Activated T-cell treated with anti-CD3 and anti-CD28 coated beads, Interleukin-2, amount 50 U/mL, for 48 hours (primary cell): ENCODE measurements at places on chromosomes 5 and 9.

DNA sequence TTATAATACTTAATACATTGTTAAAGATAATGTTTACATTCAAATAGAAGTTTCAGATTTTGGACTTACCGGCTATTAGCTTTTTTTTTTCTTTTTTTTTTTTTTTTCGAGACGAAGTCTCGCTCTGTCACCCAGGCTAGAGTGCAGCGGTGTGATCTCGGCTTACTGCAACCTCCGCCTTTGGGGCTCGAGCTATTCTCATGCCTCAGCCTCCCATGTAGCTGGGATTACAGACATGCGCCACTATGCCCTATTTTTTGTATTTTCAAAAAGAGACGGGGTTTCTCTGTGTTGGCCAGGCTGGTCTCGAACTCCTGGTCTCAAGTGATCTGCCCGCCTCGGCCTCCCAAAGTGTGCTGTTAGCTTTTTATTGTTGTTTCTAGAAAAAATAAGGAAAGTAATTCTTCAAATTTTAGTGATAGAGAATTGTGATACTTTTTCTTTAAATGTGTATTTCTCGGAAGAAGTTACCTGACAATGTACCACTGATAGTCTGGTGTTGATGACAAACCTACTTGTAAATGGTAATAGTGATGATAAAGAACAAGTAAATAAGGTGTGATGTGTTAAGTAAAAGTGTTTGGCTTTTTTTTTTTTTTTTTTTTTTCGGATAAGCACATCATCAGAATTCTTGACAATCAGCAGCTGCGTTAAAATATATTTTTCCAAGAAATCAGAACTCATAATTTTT is 2.7 kb downstream of the CDC42SE2 start:
- no peak for DNase-seq

DNA sequence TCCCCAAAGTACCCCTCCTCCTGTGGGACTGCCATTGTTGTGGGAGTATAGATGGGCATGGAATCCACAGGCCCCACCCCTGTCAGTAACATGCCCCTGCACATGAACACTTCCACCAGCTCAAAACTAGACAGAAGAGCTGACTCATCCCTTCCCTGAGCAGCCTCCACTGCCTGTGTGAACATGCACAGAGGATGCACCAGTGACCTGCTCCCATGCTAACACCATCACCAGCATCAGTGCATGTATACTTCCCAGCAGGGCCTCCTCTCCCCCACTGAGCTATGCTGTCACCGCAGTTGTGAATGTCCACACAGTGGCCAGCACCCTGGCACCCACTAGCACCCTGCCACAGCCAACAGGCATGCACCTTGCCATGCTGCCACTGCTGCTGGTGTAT is 939.8 kb downstream of the EFNA5 start:
- DNase-seq = no peak

GRCh38 chr9:91978740-91979414 is 28.8 kb upstream of the ROR2 start:
- DNase-seq = no peak

DNA sequence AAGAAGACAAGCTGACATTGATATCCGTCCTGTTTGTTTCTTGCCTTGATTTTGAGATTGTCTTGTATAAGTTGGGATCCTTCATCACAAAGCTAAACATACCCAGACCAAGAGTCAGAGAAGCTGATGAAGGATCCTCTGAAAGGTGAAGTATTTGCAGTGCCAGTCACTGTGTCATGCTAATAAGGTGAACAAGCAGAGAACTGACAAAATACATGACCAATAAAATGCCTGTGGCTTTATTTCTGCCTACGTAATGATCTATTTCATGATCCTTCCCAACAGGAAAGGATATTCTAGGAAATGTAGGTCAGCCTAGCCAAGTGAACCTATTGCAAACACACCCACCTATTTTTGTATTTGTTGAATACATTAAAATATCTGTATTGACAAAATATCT is 351.3 kb upstream of the CDH9 start:
- no peak for DNase-seq

GRCh38 chr9:90830051-90830450 is 28.4 kb downstream of the SYK start:
- no peak for DNase-seq

DNA sequence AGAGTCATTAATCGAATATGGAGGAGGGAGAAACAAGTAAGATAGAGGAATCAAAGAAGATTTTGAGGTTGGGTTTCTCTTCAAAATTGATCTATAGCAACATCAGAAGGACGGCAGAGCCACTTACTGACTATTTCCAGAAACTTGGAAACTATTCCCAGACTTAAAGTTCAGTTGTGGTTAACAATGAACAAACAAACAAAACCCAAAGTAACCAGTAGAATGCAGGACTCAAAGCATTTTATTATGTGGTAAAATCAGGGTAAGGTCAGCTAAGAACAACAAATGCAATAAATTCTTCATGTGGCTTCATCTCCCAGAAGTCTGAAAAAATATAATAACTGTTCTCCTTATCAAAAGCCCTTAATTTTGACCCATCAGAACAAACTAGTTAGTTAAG is 54.9 kb upstream of the OSMR start:
- DNase-seq = no peak

GRCh38 chr5:2391021-2391420 is 360.5 kb downstream of the IRX2 start:
- no peak for DNase-seq

DNA sequence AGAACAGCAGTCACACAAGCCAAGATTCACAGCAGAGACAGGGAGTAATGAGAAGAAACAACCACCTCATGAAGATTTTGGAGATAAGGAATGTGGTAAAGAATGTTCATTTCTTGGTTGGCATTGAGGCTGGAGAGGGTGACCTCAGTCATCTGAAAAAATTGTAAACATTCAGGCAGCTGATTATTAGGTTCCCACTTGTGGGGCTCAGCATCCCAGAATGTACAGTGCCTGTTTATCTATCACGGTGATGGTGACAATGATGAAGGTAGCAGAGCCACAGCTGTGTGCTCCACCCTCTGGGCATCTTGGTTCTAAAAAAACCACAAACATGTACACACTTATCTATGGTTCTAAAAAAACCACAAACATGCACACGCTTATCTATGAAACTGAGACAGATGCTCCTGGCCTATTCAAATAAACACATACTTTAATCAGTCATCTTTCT is 143.9 kb upstream of the MOCS2 start:
- DNase-seq = no peak

DNA sequence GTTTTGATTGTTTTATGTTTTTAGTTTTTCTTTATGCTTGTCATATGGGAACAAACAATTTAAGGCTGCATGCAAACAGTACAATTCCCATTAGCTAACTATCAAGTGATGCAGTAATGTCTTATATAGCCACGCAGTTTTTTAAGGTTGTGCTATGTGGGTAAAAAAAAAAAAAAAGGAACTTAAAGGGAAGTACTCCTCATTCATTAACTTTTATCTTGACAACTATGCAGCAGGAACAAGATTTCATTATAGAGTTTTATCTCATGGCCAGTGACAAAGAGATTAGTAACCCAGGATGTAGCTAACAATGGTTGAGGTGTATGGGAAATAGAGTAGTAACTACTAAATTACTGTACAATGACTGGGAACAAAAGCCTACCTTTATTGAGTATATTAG is 1008.2 kb upstream of the CDH9 start:
- DNase-seq = no peak

GRCh38 chr9:81474792-81475191 is 214.6 kb downstream of the TLE1 start:
- no peak for DNase-seq

DNA sequence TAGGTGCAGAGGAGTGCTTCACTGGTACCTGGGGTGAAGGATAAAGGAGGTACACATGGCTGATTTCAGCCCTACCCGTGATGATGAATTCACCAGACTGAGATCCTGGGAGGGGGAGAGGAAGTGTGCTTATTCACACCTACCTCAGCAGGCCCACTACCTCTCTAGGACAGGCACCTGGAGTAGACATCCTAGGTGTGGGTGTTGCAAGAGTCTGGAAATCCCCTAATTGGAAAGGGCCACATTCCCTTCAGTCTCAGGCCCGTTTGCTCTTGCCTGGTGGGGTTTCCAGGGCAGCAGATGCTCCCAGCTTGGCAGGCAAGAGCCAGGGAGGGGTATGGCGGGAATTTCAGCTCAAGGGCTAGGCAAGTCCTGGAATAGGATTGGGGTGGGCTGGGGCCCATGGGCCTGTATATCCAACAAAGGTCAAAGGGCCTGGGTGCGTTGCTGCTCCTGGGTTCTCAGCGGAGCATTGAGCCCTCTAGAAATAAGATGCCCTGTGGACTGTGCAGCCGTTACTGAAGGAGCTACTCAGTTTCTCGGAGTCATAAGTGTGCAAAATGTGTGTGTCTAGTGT is 5.8 kb upstream of the CCL21 start:
- no peak for DNase-seq

DNA sequence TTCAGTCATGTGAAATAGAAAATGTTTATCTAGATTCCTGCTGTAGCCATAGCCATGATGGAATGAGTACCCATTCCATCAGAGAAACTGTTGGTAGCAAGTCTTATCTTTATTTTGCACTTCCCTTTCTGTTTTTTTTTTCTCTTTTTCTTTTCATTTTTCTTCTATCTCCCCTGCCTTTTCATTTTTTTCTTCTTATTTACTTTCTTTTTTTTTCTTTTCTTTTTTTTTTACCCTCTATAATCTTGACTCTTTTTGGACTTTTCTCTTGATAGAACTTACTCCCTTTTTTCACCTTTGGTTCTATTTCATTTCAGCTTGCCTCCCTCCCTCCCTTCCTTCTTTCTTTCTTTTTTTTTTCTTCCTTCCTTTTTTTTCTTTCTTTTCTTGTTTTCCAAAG is 15.4 kb downstream of the SLC25A46 start:
- no peak for DNase-seq

GRCh38 chr9:104802110-104802509 is 38.2 kb downstream of the NIPSNAP3B start:
- DNase-seq = no peak

DNA sequence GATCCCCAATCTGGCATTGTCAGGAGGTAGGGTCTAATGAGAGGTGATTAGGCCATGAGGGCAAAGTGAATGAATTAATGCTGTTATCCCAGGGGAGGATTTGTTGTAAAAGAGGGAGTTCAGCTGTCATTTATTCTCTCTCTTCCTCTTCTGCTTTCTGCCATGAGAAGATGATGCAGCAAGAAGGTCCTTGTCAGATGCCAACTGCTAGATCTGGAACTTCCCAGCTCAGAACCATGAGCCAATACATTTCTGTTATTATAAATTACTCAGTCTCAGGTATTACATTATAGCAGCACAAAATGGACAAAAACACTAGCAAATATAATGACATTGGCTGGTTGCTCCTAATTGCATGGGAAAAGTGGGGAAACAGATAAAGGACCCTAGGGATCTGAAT is 15.6 kb upstream of the BICD2 start:
- no peak for DNase-seq

DNA sequence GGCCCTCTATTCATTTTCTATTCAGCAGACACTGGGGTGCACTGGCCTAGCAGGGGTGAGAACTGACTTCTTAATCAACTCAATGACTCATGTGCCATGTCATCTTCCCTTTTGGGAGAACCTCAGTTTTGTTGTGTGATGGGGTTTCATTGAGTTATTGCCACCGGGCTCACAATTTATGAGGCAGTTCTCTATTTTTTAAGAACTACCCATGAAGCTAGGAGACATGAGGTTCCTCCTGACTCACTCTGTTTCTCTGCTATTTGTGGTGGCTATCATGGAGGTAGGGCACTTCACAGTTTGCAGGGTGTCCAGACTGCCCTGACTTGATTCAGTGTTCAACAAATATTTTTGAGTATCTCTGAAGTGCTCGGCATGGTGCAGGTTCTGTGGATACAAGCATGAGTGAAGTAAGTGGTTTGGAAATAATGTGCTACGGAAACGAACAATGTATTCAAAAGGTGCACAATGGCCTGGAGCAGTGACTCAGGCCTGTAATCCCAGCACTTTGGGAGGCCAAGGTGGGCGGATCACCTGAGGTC is 39.3 kb downstream of the SPARC start:
- no peak for DNase-seq

GRCh38 chr5:87121304-87122150 is 146.2 kb upstream of the RASA1 start:
- DNase-seq = no peak

- no peak for DNase-seq
Observed at GRCh38 chr9:125525921-125526631, 180.9 kb downstream of the MAPKAP1 start.

DNA sequence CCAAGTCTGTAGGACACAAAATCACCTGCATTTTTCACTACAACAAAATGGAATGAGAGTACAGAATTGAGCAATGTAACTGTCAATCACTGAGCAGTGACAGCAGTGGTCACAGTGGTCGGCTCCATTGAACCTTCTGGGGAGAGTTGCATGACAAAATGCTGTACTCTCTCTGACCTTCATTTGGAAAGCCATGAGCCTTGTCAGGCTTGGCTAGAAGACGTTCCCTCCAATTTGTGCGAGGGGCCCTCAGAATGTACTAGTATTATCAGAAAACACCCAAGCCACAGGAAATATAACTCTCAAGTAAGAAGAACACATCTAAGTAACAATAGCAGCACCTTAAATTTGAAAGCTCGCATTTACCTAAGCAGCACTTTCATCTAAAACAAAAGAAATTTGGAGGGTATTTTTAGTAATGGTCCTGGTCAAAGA is 425.6 kb upstream of the MEF2C start:
- no peak for DNase-seq

DNA sequence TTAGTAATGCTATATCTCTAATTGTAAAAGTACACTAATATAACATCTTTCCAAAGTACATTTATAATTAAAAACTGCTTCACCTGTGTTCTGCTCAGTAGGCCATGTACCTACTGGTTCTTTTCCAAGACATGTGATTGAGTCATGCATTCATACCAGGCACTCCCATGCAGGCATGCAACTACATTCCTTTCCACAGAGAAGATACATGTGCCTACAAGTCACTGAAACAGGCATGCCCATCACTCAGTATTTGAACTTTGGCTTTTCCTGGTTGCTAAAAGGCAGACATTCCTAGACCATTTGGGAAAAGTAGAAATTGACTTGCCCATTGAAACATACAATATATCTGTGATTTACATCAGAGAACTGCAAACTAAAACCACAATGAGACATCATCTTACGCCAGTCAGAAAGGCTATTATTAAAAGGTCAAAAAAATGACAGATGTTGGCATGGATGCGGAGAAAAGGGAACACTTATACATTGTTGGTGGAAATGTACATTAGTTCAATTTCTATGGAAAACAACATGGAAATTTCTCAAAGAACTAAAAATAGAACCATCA is 148.3 kb upstream of the MOCS2 start:
- no peak for DNase-seq

- DNase-seq = peak; percentile 45
Observed at GRCh38 chr5:56480078-56480704, 247.1 kb upstream of the ANKRD55 start.

DNA sequence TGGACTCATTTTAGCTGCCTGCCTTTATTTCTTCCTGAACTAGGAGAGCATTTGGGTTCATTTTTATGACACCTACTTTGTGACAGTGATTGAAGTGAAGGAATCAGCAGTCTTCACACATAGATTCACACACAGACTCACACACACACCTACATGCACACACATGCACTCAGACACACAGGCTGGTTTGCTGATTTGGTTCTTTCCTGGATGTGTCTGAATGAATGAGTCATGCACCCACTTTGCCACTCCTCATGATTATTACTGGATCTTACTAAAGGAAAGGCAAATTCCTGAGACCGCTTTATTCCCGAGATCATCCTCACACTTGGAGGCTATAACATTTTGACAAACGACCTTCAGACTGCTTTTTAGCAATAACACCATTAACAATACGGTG is 529.5 kb downstream of the AGTPBP1 start:
- no peak for DNase-seq

GRCh38 chr9:82353631-82354278 is 365.2 kb downstream of the SPATA31D1 start:
- DNase-seq = no peak

- DNase-seq = peak; percentile 16
Observed at GRCh38 chr9:120846906-120847305, 4.2 kb upstream of the PSMD5 start.
